Kasumi-1 (cell line): ENCODE measurements at places on chromosomes 2 and 18.

GRCh38 chr18:75592527-75592926, 165.0 kb upstream of the SMIM21 start:
- peak; percentile 49 for DNase-seq

GRCh38 chr2:98295721-98296414, 50.4 kb upstream of the CNGA3 start:
- no peak for DNase-seq

DNA sequence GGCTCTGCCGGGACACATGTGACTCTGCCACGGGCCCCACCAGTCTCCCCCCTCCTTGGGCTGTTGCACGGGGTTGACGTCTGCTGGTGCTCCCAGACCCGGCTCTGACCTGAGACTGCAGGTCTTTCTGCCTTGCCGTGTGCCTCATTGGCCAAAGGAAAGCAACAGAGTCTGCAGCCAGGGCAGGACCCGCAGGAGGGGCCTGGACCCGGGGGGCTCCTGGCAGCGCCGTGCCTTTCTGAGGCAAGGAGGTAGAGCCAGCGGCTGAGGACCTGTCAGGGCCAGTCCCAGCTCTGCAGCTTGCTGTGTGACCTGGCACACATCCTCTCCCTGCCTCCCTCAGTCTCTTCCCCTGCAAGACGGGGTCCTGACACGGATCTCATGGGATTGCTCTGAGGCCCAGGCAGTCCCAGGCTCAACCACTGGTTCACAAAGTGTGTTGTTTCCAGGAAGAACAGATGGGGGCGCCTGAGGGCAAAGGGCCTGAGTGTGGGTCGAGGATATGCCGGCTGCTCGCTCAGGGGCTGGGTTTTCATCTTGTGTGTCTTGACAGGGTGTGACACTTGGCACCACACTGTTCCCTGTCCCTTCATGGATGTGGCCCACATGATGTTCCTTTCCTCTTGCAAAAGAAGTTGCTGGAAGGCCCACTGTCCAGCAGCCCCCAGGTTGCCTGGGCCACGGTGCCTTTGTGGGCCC, 9.0 kb downstream of the CAPN10 start:
- peak; percentile 13 for DNase-seq

- DNase-seq = no peak
Measured at GRCh38 chr18:50853863-50854271, 25.1 kb upstream of the ME2 start.

GRCh38 chr2:209734805-209735204, 36.8 kb upstream of the UNC80 start:
- DNase-seq = no peak

DNA sequence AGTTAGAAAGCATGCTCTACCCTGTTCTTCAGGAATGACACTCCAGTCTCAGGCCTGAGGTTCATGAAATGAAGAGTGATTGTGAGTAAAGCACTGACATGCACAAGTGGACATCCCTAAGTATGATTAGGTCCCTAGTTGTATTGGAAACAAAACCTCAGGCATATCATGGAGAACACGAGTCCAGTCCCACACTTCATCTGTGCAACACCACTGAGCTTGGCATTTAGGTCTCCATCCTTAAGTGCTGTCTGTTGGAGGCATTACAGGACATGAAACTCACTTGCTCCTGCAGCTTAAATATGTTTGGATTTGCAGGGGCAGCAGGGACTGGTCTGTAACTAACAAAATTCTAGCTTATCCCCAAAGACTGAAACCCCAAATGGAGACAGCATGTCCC, 250.3 kb upstream of the KLHL29 start:
- DNase-seq = no peak

GRCh38 chr2:2502201-2502549, 171.1 kb upstream of the MYT1L start:
- no peak for DNase-seq

GRCh38 chr18:23844991-23845680, 155.9 kb downstream of the LAMA3 start:
- no peak for DNase-seq

- no peak for DNase-seq
Measured at GRCh38 chr18:76410660-76411417, 84.2 kb downstream of the ZNF516 start.

DNA sequence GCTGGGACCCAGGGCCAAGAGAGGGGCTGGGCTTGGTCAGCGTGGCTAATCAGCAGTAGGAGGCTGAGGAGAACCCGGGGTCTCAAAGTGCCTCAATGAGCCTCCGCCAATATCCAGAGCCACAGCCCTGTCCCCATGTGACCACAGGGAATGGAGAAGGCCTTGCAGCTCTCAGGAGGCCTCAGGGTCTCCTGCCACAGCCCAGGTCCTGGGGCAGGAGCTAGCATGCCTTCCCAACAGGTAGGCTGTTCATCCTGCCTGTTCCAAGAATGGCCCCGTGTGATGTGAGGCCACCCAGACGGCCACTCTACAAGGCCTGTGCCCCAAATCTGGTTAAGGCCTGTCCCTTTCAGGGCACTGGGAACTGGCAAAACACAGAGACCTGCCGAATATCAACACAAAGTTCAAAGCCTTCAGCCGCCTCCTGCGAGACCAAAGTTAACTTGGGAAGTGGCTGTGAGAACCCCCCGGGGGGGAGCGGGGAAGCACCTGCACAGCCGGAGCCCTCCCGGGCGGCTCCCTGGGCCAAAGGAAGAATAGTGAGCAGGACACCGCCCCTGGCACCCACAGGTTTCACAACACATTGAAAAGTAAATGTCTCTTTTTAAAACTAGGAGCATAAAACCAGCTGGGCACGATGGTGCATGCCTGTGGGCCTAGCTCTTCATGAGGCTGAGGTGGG, 4.5 kb upstream of the LIMS2 start:
- no peak for DNase-seq

DNA sequence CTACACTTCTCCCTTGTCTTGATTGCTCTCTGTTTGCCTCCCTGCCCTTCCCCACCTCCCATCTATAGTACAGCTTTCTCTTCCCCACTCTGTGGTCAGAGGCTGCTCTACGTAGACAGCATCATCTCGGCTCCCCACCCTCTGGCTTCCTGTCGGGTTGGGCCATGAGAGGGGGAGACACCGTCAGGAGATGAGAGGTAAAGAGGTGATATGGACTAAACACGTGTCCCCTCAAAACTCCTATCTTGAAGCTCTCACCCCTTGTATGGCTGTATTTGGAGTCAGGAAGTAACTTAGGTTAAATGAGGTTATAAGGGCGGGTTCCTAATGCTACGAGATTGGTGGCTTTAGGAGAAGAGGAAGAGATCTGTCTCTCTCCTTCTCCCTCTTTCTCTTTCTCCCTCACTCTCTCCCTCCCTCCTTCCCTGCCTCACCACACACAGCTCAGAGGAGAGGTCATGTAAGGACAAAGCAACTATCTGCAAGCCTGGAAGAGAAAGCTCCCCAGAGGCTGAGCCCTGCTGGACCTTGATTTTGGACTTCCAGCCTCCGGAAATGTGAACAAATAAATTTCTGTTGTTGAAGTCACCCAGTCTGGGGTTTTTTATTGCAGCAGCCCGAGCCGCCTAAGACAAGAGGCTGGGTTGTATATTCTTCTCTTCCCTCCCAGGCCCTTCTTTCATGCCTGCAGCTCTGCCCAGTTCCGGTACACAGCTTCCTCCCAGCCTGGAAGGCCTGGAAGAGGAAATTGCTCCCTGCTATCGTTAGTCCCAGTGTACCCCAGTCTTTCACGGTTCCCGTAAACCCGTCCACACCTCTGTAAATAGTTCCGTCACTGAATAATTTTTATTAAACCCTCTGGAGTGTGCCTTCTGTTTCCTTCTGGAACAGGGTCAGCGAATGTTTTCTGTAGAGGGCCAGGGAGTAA, 138.0 kb downstream of the AKAIN1 start:
- DNase-seq = peak; percentile 51

GRCh38 chr18:79200546-79201268, 131.5 kb downstream of the ATP9B start:
- DNase-seq = no peak

DNA sequence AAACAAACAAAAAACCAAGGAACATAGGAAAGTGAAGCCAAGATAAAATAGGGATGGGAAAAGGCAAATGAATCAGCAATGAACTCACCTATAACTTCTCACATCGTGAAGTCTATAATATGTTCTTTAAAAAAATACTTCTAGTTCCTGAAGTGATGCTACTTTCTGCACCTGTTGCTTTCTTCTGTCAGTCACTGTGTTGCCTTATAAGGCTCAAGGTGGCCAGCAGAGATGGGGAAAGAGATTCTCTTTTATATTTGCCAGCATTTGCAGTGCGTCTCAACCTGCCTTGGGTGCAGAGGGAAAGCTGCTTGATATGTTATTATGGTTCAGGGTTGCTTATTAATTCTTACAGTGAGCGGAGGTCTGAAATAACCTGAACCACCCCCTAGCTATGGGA, 14.0 kb downstream of the QPCT start:
- DNase-seq = no peak

DNA sequence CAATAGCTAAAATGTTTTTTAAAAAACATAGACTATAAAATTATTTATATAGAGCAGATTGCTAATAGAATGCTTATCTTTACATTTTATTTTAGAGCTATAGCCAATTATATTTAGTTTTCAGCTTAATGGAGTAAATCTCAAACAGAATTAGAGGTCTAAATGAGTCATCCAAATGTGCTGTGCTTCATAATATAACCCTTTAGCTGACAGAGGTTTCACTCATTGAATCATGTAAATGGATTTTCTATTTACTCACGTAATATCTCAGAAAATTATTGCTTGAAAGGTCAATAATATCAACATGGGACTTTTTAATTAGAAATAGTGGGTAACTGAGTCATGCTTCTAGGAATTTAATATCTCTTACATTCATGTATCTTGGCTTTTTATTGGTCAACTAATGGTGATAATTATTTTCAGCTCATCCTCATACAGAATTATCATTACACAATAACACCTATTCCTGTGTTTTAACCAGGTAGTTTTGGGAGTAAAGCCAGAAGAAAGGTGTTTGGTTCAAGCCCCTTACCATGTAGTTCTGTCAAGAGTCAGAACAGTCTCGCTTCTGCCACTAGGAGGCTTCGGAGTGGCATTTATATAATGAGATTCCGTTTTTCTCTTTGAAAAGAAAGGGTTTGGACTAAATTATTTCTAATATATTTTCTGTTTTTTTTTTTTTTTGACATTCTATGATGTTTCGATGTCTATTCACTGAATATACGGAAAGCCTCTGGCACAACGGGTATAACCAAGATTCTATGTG, 217.6 kb downstream of the CDH7 start:
- peak; percentile 42 for DNase-seq
